ENCODE measurements at places on chromosomes 7 and 10. TPM values are rescaled to one million over a fixed set of nuclear protein-coding genes. Genes with fewer than 3 reads are reported as not detected.
A peak's percentile ranks its signal among the peaks of the same experiment; 100 is the strongest.

DNA sequence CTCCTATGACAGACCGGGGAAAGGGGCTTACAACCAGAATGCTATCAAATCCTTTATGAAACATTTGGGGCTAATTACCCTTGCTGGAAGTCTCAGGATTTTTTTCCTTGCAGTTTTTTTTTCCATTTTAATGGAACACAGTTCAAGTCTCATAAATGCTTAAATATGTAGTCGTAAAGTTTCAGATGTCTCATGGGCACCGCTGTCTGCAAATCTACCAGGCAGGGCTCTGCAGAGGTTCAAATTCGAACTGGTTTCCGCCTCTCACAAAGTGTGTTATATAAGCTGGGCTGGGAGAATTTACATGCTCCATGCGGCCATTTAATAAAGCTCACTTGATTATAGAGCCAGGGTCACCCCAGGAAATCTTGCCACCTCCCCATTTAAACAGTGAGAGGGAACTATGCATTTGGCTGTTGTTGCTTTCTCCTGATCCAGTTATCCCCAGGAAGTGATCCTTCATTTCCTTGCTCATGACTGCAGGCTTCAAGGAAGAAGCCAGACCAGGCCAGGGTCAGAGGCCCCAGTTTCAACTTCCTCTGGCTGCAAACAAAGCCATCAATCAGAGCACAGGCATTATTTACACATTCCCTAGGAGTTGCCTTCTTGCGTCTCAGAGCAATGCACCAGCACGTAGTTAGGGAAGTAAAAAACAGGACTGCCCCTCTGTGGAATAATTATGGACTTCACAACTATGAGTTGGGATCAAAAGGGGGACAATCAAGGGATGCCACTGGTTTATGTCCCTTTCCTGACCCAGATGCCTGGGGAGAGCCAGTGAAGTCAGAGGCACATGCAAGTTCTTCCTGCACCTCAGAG, 358.8 kb downstream of the PRPF18 start:
- peak; percentile 95 for DNase-seq

DNA sequence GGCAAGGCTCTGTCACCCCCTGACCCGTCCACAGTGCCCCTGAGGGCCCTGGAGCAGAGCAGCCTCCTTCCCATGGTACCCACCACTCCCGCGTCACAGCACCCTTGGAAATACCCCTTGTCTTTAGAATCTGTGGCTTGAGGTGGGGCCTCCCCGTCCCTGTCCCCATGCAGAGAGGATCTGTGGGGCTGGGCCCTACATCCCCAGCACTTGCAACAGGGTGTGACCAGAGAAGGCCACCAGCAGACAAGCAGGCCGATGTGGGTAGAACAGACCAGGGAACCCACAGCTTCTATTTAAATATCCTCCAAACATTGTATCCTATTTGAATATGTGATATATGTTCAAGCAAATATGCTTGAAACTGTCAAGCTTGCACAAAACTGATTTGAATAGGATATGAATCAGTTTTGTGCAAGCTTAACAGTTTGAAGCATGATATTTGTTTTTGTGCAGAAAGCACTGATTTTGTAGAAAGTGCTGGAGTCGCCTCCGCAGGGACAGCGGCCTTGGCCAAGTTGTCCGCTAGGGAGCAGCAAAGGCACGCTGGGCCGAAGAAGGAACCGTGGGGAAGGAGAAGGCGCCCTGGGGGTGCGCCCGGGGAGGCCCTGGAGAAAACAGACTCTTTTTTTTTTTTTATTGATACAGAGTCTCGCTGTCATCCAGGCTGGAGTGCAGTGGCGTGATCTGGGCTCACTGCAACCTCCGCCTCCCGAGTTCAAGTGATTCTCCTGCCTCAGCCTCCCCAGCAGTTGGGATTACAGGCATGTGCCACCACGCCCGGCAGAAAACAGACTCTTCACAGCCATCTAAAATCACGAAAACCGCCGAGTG, 2.2 kb downstream of the CFAP46 start:
- no peak for DNase-seq

DNA sequence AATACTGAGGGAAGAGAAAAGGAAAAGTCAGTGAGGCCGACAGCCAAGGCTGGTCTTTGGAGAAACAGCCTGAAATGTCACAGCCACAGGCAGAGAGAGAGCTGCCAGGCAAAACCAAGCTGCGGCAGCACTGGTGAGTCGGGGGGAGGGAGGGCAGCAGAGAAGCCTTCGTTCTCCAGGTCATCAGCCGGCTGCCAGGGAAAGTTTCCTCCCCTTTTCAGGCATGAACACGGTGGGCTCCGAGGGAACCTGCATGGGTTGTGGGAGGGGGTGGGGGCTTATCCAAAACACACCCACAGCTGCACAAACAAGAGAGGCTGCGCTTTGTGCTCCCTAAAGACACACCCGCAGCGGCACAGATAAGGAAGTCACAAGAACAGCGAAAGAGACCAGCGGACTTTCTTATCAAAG, 62.3 kb upstream of the NKX6-2 start:
- no peak for DNase-seq

- DNase-seq = no peak
Observed at GRCh38 chr7:52959878-52960660, 75.4 kb upstream of the POM121L12 start.

- no peak for DNase-seq
Observed at GRCh38 chr7:150373049-150373801, 4.6 kb downstream of the REPIN1 start.

LYZL1 gene
- not detected for total RNA-seq

DNA sequence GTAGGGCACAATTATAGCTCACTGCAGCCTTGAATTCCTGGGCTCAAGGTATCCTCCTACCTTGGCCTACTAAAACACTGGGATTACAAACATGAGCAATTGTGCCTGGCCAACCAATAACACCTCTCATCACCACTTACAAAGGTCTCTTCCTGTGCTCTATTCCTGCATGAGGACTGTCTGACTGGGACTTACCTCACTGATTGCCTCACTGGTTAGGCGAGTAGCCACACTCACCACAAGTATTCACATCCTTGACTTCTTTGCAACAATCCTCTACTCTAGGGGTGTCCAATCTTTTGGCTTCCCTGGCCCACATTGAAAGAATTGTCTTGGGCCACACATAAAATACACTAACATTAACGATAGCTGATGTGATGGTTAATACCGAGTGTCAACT, 22.6 kb upstream of the PDIA4 start:
- DNase-seq = no peak

- peak; percentile 37 for DNase-seq
Observed at GRCh38 chr10:69721690-69722310, 79.9 kb upstream of the COL13A1 start.

HOXA5 gene
- 23.5 TPM for total RNA-seq

- DNase-seq = peak; percentile 20
Observed at GRCh38 chr7:29116361-29117200, 29.8 kb downstream of the CPVL start.

DNA sequence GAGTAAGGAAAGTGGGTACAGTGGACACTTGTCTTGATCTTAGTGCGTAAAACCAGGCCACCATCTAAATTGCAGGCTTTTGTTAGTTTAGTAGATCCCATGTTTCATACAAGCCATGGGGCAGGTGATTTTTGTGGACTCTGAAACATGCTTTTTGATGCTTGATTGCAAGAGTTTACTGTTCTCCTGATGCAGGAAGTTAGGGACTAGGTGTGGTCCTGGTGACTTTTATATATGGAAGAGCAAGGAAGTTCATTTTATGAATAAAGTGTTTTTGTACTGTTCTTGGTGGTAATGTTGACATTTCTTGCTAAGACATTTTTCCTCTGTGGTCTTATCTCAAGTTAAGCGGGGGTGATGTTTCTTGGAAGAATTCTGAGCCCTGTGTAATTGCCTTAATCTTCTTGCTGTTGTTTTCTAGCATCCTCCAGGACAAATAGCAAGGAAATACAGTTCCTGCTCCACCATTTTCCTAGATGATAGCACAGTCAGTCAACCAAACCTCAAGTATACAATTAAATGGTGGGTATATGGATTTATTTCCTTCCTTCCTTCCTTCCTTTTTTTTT, 89.0 kb upstream of the GJD4 start:
- DNase-seq = no peak

GRCh38 chr10:89476150-89476549, 59.2 kb downstream of the SLC16A12 start:
- no peak for DNase-seq

- DNase-seq = no peak
Observed at GRCh38 chr7:99786726-99787335, 2.8 kb upstream of the CYP3A4 start.

DNA sequence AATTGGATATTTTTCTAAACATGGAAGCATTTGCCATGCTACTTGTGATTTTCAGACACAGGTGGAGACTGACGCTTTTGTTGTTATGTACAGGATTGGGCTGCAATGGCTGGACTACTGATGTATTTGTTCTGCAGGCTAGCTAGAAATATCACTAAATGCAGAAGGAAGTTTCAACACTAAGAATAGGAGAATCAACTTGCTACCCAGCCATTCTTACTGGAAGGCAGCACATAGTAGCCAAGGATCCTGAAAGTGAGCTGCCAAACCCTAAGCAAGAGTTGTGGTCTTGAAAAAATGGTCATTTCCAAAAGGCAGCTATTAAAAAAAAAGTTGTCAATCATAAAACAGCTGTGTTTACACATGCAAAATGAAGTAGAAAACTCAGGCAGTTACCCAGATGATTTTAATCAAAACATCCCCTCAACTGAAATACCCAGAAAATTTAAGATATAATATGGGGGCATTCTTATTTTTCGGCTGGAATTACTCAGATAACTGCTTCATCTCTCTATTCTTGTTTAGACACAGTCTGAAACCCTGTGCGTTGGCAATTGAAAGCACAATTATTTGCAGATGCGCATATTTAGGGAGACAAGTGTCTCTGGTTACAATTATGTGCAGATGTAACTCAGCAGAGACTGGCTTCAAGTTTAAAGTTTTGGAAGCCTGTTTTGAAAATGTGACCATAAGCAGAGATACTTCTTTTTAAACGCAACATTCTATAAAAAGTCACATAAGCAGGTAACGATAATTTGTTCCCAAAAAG, 31.2 kb downstream of the GFRA1 start:
- DNase-seq = no peak

DNA sequence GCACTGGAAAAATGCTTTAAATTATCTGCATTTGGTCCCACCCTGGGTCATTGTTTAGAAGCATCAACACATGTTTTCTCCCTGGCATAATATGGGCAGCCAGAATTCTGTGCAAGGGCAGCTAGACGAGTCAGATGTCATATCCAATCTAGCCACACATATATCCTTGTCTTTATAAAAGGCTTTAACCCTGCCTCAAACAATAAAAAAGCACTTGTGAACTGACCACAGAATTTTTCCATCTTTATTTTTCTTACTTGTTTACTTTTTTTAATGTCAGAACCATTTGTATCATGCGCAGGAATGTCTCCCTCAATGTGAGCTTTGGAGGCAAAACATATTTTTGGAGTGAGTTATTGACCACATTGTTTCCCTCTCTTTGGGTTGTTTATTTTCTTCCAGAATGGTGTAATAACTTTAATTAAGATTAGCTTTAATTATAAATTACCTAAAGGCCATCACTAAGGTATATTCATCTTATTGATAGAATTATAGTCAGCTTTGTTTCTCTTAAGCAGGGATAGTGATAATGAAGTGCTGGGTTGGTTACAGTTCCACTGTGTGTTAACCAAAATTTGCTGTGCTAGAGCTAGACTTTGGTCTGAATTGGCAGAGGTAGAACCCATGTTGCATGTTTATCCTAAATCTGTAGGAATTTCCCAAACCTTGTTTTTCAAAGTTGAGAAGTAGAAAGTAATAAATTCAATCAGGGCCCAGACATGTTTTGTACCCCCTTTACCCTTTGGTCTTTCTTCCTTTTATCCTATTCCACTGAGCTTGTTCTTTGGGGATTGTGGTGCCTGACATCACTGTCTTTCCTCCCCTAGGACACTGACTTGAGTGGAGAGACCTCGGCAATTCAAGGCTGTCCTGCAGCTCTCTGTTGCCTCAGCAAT, 1078.4 kb downstream of the KCNMA1 start:
- no peak for DNase-seq

DNAJC12 gene
- 2.0 TPM for total RNA-seq

DNA sequence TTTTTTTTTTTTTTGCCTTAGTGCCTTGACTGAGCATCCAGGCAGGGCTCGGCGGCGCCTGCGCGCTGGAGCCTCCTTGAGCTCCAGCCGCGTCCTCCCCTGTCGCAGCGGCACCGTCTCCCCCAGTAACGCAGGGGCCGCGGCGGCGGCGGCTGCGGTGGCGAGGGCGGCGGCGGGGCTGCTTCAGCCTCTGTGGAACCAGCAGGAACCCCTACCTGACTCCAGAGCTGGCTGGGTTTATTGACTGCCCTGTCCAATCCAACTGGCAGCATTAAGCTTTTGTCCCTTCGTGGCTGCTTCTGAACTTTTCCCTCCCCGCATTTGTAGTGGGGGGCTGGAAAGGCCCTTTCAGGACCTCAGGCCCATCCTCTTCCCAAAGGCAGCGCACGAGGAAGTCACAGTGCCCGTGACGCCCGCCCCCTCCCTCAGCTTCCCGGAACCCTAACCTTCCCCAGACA, at the start of gene GPR85:
Gene GPR85, minus strand, starts transcription at position 397 of the 458 bp plus-strand sequence. CDS start 2,106 bp downstream, outside the sequence.
- DNase-seq = no peak
